ENCODE measurements at places on chromosomes 7 and 10.

DNA sequence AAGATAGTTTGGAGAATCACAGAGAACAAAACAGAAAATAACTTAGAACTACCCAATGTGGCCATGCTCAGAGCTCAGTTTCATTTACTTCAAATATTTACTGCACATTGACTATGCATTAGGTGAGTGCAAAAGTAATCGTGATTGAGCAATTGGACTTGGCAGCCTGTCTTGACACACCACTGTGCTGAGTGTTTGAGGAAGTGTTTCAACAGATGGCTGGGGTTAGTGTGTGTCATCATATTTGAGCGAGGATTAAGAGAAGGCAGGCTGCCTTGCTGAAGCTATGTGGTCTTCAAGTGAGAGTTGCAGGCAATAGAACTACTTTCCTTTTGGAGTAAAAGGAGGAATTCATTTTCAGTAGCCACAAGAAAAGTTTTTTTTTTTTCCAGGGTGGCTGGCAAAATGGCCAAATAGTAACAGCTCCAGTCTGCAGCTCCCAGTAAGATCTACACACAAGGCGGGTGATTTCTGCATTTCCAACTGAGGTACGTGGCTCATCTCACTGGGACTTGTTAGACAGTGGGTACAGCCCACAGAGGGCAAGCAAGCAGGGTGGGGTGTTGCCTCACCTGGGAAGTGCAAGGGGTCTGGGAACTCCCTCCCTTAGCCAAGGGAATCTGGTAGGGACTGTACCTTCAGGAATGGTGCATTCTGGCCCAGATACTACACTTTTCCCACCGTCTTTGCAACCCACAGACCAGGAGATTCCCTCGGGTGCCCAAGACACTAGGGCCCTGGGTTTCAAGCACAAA is 37.6 kb downstream of the AKR1C4 start:
- no peak for DNase-seq

- no peak for DNase-seq
Observed at GRCh38 chr10:118237930-118238329, 104.2 kb downstream of the FAM204A start.

DNA sequence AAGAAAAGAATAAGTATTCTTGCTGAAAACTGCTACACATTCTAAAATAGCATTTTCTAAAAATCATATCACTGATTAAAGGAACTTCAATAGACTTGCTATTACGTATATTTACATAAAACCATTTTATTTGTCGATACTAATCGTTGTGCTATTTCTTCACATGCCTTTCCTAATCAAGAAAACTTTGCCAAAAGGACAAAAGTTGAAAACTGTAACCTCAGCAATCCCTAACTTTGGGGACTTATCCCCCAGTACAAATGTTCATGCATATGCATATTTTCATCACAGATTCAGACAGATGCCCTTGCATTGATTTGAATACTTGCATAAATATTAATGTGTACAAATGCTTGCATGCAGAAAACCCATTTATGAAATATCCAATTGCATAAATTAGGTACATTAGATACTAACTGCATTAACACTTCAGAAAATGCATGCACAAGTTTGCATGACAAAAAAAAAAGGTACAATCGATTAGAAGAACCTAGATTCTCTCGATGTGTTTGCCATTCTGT is 35.6 kb upstream of the NEBL start:
- no peak for DNase-seq

GRCh38 chr10:113446739-113447138 is 106.1 kb upstream of the HABP2 start:
- no peak for DNase-seq

GRCh38 chr10:124703778-124704427 is 40.3 kb downstream of the FAM53B start:
- peak; percentile 11 for DNase-seq

DNA sequence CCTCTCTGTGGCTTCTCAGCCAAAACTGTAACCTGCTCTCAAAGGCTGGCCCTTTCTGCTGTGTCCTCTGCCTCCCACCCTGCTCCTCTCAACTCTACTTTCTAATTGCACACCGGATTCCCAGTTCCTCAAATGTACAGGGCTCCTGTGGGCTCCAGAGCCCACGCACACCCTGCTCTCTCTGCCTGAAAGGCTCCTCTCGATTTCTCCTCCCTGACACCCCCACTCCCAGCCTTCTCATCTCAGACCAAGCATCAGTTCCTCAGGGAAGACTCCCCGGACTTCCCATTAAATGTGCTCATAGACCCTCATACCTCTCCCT is 111.7 kb upstream of the STEAP1B start:
- DNase-seq: no peak

DNA sequence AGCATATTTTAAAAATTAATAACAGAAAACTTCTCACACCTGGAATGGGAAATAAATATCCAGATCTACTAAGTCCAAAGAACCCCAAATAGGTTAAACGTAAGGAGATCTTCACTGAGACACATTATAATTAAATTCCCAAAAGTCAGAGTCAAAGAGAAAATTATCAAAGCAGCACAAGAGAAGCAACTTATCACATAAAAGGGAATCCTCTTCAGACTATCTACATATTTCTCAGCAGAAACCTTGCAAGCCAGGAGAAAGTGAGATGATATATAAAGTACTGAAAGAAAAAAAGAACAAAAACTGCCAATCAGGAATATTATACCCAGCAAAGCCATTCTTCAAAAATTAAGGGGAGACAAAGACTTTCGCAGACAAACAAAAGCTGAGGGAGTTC is 756.4 kb downstream of the SUGCT start:
- no peak for DNase-seq

GRCh38 chr7:66974986-66975590 is 20.3 kb downstream of the SBDS start:
- no peak for DNase-seq

DNA sequence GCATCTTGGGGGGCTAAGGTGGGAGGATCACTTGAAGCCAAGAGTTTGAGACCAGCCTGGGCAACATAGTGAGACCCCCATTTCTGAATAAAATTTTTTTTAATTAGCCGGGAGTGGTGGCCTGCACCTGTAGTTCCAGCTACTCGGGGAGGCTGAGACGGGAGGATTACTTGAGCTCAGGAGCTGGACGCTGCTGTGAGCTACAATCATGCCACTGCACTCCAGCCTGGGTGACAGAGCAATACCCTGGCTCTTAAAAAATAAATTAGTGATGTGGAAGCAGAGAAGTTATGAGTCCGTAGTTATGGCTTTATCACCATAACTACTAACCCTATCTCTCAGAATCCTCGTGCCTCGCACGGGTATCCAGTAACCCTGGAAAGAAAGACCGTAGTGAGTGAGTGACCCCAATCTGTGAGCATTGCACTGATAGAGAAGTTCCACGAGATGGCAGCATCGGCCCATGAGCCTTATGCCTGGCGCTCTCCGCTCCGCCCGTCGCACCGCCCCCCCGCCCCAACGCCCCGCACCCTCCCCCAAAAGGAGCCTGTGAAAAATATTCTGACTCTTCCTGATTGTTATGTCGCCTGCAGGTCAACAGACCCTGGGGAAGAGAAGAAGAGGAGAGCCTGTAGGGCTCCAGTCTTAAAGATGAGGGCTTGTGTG is 4.9 kb upstream of the SLC29A3 start:
- DNase-seq: peak; percentile 51

DNA sequence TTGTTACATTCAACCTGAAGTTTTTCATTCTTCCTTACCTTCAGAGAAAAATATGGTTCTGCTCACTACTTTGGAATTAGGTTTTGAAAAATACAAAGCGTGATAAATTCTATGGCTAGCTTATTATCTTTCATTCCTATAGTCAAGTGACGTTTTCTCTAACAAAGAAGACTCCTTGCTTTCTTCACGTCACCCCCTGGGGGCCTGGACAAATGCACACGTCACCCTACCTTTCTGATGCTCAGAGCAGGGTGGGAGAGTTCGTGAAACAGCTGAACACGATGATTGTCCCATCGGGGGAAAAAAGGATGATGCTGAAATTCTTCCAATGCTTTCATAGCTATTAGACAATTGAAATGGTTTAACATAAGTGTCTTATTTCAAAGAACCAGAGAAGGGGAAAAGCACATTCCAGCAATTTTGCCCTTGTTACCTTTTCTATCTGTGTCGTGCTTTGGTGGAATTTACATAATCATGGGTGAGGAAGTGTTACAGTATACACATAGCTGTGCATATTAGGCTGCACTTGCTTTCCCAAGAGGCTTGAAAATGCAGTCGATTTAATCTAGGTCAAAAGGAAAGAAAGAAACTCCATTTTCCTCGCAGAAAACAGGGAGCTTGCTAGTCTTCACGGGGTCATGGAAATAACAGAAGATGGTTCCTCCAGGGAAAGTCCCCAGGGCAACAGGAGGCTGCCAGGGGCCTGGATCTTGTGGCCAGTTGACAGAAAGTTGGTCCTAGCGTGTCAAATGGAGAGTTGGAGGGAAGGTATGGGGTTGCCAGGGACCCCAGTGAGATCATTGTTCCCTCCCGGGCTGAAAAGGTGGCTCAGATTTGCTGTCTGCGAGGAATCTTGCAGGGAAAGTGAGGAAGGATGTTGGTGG is 189.2 kb downstream of the CELF2 start:
- DNase-seq: no peak

GRCh38 chr7:37833107-37833817 is 15.1 kb upstream of the NME8 start:
- DNase-seq: peak; percentile 49

DNA sequence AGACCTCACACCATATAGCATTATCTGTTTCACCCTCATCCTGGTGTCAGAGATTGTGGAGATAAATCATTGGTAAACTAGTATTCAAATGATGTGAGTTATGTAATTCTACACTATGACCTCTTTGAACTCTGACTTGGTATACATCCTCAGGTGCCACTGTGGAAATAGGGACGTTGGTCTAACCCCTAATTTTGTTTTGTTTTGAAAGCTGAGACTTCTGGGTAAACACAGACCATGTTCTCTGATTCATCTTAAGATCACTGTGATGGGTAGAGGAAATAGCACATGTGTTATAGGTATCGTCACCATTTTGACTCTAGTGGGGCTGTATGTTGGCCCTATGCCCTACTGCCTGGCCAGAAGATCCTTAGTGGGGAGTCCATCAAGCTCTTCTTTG is 241.6 kb downstream of the CCDC7 start:
- no peak for DNase-seq

GRCh38 chr7:126378642-126379041 is 874.1 kb downstream of the GRM8 start:
- DNase-seq: no peak

DNA sequence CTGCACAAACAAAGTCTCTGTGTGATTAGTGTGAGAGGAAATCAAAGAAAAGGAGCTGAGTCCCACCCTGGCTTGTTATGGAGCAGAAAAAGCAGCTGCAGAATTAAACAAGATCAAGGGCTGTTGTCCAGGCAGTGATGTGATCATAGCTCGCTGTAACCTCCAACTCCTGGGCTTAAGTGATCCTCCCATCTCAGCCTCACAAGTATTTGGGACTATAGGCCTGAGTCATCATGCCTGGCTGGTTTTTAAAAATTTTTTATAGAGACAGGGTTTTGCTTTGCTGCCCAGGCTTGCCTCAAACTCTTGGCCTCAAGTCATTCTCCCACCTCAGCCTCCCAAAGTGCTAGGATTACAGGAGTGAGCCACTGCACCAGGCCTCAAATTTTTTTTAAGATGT is 88.9 kb downstream of the IPMK start:
- DNase-seq: no peak

DNA sequence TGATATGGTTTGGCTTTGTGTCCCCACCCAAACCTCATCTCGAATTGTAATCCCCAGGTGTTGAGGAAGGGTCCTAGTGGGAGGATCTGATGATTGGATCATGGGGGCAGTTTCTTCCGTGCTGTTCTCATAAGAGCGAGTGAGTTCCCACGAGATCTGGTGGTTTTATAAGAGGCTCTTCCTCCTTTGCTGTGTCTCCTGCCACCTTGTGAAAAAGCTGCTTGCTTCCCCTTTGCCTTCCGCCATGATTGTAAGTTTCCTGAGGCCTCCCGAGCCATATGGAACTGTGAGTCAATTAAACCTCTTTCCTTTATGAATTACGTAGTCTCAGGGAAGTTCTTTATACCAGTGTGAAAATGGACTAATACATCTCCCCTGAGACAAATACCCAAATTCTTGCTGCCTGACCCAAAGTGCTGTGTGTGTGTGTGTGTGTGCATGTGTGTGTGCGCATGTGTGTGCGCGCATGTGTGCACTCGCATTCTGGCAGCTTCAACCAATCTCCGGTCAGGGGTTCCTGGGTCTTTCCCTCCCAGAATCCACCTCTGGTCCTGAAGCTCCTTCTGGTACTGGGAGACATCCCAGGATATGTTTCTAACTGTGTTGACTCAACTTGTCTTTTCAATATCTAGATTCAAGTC is 98.1 kb upstream of the LRRC4 start:
- DNase-seq: no peak

- no peak for DNase-seq
Observed at GRCh38 chr7:129926618-129927017, 26.1 kb downstream of the UBE2H start.

GRCh38 chr7:92740700-92741126 is 95.7 kb downstream of the CDK6 start:
- DNase-seq: no peak

- DNase-seq: no peak
Observed at GRCh38 chr7:31934551-31934950, 135.7 kb downstream of the PDE1C start.

GRCh38 chr10:15898046-15898445 is 37.7 kb upstream of the MINDY3 start:
- DNase-seq: no peak

DNA sequence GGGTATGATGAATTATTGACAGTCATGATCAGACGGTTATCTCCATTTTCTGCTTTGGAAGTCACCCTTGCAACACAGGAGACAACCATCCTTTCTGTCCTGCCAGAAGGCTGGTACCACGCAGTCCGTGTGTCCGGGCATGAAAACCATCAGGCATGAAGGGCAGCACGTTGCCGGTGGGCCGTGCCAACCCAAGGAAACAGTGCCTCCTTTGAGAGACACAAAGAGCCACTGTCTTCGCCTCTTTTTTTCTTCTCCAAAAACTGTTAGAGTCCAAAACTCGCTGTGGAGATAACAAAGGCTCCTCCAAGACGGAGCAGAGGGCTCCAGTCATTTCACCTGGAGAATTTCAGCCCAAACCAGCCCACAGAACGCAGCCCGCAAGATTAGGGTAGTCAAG is 60.4 kb upstream of the ARHGAP21 start:
- no peak for DNase-seq

GRCh38 chr10:44035474-44036197 is 349.3 kb downstream of the CXCL12 start:
- no peak for DNase-seq

Measured in CD8-positive, alpha-beta memory T cell (primary cell).